ENCODE measurements at places on chromosomes 7 and 10.

GRCh38 chr7:117809958-117810357 lies 63.3 kb downstream of the CTTNBP2 start:
- no peak for DNase-seq

GRCh38 chr7:15755061-15755460 lies 68.6 kb upstream of the MEOX2 start:
- no peak for DNase-seq

DNA sequence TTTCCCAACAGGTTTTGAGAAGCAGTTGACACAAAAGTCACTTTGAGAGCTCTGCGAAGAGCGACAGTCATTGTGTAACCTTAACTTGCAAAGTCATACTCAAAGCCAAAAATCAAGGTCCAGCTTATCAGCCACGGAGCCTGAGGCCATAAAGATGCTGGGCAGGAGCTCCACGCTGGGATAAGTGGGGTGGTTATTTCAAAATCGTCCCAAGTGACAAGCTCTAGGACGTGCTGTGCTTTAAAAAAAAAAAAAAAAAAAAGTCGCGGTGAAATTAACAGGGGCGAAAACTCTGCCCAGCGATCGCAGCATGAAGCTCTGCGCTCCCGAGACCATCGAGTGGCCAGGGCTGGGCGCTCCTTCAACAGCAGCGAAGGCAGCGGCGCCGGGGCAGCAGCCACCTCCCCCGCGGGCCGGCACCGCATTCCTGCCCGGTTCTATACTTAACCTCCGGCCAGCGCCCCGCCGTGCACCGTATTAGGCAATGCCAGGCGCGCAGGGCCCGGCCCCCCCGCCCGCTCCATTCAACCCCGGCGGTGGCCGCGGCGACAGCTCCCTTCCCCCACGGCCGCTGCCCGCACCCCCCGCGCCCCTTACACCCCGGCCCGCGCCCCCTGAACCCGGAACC lies 657 bp downstream of the HACD1 start:
- DNase-seq: no peak

DNA sequence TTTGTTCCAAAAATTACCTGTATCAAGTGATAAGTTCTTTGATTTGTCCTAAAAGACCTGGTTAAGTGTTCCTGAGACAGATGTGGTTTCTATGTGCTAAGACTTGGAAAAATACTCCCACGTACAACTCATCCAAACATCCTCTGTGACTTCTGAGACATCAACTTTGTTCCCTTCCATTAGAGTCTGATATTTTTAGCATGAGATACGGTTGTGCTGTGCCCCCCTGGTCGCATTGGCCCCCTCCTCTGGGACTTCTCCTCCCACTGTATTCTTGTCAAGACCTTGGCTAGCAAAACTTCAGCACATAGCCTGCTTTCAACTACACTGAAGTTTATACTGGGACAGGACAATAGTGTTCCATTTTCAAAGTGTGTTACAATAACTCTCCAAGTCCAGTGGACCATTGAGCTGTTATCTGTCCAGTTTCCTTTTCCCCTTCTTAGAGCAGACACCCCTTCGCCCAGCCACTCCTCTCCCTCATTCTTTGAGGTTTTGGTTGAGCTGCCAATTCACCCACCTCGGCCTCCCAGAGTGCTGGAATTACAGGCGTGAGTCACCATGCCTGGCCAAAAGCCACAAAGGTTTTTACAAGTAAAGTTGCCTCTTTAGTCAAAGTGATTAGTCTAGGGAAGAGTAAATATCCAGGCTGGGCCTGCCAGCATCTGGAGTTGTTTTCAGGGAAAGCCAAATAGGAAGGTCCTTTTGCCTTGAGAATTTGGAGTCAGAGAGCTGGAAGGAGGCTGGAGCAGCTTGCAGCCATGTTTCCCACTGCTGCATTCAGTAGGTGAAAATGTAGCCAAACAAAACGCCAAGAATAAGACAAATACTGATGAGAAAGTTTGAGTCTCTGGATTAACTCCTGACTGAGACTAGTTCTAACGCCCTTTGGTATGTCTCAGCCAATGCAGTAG lies 17.8 kb upstream of the PDLIM1 start:
- no peak for DNase-seq

GRCh38 chr7:122942765-122943164 lies 52.7 kb downstream of the TAS2R16 start:
- no peak for DNase-seq

DNA sequence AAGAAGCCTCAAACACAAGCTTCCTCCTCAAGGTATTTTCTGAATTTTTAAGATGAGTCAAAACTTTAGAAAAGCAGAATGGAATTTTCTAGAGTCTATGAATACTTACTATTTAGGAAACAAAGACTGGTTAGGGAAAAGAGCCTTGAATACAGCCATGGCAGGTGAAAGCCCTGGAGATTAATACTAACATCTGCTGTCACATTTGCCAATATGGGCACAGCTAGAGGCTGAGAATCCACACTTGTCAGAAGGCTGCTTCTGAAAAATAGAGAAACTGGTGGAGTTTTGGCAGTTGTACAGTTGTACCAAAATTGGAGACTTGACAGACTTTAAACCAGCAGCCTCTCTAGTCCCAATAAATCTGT lies 24.3 kb upstream of the CNNM1 start:
- no peak for DNase-seq
